ENCODE measurements at places on chromosomes 6 and 20.

DNA sequence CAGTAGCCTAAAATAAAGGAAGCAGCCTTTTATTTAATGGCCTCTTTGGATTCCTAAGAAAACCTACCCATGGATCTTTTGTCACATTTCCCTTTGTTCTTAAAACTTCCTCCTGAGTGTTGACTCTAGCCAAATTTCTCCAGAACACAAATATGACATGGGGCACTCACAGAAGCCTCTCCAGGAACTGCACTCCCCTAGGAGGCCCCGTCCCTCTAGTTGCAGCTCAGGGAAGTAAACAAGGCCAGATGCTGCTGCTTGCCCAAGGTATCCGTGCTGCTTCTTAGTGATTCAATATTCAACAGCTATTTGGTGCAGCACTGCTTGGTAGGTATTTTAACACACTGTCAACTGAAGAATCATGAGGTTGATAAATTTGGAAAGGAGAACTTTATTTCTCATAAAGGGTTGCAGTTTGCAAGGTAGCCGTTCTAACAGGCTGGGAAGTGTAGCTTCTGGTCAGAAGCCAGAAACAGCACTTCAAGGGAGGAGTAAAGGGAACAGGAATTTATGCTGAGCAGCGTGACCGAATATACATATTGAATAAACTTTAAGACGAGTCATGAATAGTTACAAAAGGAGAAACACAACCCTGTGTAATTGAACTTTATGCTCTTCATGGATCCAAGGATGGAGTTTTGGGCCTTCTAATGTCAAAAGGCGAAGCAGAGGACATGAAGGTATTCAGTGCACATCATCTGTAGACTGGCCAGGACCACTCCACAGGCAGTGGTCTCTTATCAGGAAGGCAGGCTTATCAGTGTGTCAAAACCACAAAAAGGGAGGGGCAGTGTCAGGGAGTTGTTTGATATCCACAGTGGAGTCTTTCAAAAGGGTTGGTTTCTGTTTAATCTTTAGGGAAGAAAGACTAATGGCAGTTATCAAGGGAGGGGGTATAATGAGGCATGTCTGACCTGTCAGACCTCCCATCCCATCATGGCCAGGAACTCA lies 63.3 kb downstream of the CD24 start:
- DNase-seq: no peak

DNA sequence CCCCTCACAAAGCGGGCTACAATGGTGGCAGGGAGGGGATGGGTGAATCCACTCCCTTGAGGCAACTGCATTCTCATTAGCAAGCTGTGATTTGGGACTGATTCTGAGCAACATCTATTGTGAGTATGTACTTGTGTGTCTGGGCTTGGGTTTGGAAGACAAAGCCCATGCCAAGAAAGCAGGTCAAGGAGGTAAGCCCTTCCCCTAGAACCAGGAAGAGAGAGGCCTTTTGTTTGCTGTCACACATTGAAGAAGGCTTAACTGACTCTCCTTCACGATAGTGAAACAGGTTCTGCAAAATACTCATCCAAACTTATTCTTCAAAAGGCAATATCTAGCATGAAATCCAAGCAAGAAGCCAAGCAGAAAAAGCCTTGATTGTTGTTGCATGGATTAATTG lies 403.1 kb upstream of the ID4 start:
- no peak for DNase-seq

DNA sequence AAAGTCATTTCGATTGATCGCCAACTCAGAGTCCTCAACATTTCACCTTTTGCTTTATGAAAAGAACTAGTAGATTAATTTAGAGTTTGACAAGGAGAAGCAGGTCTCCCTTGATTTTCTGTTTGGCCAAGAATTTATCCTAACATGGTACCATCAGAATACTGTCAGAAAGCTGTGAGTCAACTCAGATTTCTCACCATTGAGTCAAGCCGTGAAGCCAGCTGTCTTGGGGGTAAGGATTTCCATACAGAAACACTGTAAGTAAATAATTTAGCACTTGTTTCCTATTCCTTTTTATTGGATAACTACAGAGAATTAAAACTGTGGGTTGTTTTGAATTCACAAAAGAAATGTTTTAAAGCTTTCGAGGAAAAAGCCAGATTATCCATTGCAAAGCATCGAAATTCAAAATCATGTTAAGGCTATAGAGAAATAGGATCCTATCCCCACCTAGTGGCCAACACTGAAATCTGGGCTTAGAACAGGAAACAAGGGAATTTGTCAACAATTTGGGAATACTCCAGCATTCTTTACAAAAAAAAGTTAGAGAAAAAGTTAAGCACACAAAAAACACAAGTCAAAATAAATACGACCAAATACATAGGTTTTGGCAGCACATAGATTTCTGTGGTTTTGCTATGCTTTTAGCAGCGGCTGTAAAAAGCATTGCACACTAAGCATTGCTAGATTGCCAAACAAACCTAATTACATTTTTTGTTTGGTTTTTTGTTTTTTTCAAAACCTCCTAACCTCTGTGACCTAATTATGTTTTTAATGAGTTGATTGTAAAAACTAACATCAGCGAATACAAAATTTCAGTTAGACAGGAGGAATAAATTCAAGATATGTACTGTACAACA lies 44.2 kb downstream of the COL11A2 start:
- peak; percentile 32 for DNase-seq

DNA sequence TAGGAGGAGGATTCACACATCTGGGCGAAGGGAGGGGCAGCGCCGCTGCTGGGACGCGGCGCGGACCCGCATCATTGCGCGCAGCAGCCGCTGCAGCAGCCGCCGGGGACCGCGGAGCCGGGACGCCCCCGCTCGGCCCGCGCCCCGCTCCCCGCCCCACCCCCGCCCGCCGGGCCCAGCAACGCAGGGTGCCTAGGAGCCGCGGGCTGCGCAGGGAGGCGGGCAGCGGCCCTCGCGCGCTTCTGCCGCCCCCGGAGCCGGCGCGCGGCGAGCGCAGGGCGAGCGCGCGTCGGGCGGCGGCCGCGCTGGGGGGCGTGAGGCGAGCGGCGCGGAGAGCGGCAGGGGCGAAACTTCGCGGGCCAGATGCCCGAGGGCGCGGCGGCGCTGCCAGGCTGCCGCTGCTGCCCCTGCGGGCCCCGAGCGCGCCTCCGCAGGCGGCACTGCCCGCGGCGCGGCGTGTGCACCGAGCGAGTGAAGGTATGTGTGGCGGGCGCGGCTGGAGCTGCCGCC lies at the start of gene NKAIN2:
Gene NKAIN2, plus strand, starts transcription at position 362 of the 510 bp plus-strand sequence.
- DNase-seq: no peak

DNA sequence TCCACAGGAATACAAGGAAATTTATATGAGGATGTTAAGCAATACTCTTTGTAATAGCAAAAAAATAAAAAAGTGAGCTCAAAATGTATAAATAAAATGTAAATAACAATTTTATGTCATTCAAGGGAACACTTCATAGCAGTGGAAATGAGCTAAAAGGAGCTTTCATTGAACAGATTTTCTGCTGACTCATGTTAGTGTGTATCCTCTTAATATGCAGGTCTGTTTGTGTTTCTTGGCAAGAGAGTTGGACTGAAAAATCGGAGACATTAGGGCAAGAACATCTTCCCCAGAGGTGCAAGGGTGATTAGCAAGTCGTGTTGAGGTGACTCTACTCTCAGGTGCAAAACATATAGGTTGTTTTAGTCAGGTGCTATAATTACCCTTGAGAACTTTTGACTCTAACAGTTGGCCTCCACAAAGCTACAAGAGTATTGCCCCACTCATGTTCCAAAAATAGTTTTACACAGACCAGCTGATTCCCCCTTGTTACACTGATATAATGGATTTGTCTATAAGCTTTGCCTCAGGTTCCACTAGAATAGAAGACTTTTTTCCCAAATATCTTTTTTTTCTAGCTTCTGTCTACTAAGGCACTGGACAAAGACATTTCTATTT lies 702.9 kb downstream of the TENT5A start:
- DNase-seq: peak; percentile 4

DNA sequence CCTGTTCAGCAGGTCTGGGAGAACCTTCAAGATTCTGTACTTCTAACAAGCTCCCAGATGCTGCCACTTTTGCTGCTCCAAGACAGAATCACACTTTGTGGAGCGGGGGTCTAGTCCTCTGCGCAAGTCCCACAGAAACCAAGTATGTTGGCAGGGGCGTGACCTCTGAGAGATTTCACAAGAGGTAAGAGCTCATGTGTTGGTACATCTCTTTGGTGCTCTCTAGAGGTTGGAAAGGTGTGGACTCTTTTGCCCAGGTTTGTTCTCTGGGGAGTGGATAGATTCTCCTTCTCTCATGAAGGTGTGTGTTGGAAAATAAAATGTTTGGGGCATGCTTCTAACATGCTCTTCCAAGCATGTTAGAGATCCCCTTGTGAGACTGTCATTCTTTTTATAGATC lies 340.9 kb upstream of the IRAK1BP1 start:
- DNase-seq: no peak

- DNase-seq: no peak
These were observed 177.1 kb downstream of the ZDHHC14 start for GRCh38 chr6:157558049-157558448.

- DNase-seq: no peak
These were observed 255.6 kb upstream of the TAB2 start for GRCh38 chr6:149061930-149062329.

GRCh38 chr6:106446983-106447382 lies 86.5 kb downstream of the CRYBG1 start:
- no peak for DNase-seq

- DNase-seq: no peak
These were observed 34.4 kb upstream of the KIF16B start for GRCh38 chr20:16607364-16608276.

DNA sequence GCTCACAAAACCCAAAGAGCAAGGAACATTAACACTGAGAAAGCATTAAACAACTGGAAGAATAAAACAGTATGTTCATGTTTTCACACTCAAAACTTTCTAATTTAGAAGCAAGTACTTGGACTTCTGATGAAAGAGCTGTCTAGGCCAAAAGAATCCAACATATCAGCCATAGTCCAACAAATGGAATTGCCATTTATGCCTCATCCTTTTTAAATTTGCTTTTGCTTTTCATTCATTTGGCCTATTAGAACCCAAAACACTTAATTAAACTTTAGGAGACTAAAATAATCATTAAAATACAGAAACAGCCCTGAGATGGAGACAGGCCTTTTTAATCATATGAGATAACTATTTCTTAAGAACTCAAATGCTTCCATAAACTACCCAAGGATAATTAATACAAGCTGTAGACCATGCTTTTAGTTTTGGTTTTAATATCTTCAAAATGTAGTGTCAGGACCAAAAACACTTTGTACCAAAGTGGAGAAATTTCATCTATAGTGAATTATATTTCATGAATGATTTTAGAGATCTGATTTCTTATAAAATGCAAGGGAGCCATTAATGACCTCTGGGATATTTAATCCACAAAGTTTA lies 166.5 kb downstream of the KIF6 start:
- no peak for DNase-seq

DNA sequence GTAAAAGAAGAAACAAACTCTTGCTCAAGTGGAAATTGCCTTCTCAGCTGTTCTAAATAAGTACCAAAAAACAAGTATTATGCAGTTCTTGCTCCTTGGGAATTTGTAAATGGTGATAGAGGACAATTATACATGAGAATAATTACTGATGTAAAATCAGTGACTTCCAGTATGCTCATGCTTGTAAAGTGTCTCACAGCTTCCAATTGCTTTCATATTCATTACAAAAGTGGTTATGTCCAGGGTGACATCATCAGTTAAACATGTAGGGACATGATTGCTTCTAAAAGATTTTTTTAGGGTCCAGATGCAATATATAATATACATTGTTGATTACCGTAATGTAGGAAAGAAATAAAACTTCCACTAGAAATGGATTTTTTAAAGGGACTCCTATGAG lies 122.8 kb upstream of the B3GAT2 start:
- no peak for DNase-seq

GRCh38 chr20:48205786-48206185 lies 420.5 kb upstream of the SULF2 start:
- DNase-seq: no peak

DNA sequence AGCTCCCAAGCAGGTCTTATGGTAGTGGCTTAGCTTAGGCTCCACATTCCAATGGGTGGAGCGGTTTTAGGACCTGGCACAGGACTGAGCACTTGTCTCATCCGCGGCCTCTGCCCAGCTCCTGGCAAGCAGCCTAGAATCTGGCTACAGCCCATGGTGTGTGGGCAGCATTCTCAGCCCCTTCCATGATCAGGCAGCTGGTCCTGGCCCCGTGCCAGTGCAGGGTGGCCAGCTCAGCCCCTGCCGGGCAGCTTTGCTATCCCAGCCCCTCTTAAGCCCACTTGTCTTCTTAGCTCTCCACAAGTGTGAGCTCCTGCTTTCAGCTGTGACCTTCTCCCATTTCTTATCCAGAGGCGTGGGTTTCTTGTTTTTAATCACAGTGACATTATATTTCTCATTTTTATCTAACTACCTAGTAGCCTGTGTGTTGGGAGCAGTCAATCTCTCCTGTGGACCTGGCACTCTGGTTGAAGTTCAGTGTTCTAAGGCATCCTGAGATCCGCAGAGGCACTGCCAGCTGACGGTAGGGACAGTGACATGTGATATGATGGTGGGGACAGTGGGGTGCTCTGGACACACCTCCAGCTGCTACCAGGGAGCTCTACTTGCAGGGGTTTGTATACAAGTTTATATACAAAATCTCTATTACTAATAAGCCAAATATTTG lies 119.9 kb upstream of the PRND start:
- no peak for DNase-seq

DNA sequence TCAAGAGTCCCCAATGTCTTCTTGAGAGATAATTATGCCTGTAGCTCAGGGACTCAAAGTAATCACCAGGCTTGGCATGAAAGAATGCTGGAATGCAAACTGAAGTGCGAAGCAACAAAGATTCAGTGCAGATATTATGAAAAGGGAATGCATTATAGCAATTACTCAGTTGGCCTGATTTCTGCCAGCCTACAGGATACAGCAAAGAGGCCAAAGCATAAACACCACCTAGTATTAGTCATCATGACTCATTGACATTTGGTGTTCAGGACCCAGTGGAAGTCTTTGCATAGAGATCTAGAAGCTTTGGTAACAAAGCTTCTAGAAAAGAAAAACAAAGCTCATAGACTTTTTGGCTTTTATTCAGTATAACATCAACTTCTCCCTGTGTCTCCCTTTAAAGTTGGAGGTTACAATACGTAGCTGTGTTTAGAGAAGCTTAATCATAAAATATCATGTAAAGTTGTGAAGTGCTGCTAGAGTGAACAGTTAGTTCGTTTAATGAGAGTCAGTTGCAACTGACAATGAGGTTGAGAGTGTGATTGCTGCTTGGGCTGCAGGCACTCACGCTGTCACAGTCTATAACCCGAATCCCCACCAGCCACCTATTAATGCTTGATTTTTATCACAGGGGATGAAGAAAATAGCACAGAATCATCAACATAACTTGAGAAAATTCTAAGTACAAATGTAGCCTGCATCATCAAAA lies 932.7 kb downstream of the TFAP2A start:
- peak; percentile 76 for DNase-seq

GRCh38 chr6:136035378-136036070 lies 184.0 kb downstream of the PDE7B start:
- no peak for DNase-seq
